ENCODE measurements at places on chromosomes 12 and 14.

- no peak for DNase-seq
These were observed 40.4 kb downstream of the TSPAN19 start for GRCh38 chr12:84995641-84996040.

DNA sequence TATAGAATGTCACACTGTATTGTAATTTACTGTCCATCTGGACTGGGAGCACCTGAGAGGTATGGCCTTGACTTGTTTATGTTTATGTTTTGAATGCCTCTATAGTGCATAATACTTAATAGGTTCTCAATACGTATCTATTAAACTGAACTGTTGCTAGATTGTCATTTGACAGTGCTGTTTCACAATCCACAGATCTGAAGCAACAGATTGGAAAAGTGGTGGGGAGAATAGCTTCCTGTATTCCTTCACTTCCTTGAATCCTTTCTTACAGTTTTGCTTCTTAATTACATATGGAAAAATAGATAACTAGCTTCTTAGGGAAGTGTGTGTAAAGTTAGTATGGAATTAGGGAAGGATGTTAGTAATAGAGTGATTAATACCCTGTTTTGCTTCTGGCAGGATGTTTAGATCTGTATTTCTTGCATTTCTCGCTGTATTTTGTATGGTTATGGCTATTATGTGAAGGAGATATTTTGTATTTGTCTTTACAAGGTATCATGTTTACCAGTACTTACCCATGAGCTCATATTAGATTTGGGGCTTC lies 4.5 kb downstream of the CNOT2 start:
- DNase-seq: no peak

- DNase-seq: no peak
These were observed 196.4 kb upstream of the G2E3 start for GRCh38 chr14:30362369-30363218.

- no peak for DNase-seq
These were observed 44.3 kb upstream of the TMPO start for GRCh38 chr12:98471085-98471484.

- no peak for DNase-seq
These were observed 61.9 kb downstream of the KICS2 start for GRCh38 chr12:64160021-64160710.

DNA sequence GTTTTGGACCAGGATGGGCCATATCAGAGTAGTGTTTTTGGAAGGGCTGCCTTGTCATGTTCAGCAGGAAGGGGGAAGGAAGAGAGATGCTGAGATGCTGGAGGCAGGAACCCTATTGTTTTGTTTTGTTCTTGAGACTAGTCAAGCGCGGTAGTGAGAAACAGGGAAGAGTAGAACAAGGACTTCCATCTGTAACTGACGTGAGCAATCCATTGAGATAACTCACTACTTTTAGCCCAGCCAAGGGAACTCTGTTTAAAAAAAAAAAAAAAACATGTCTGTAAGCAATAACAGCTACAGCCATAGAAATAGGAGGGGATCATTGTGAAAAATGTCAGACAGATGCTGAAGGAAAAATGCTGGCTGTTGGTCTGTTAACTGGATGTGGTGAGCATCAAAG lies 34.0 kb downstream of the CD9 start:
- no peak for DNase-seq

DNA sequence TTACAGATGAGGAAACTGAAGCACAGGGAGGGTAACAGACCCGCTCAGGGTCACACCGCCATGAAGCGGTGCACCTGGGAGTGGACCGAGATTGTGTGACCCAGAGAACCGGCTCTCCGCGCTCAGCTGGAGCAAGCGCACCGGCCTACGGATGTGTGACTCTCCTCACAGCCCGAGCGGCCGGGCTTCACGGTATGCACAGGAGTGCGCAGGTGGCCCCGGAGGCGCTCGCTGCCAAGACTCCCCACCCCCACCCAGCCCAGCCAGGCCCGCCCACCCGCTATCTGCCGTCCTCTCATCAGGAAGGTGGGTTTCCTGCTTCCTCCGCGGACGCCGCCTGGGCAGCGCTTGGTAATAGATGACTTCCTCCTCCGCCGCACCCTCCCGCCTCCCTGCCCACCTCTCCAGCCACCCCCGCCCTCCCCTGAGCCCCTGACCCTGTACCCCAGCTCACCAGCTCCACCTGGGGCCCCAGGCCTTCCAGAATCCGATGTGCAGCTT lies 110.7 kb downstream of the NCOR2 start:
- peak; percentile 43 for DNase-seq

DNA sequence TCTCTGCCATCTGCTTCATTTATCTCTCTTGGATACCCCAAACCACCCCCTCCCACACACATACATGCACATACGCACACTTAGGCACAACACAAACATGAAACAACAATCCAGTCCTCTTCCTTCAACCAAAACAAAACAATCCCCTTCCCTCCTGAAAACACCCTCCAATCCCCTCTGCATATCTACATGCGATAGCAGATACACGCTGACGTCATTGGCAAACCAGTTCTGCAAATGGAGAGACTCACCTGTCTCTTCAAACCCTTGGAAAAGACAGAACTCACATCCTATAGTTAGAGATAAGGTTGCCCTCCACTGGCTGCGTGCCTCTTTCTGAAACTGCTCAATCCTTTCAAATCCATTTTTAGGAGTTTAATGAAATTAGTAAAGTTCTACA lies 37.2 kb upstream of the RMST start:
- DNase-seq: no peak

- no peak for DNase-seq
These were observed 369.8 kb upstream of the GARIN6 start for GRCh38 chr12:99277591-99278379.

DNA sequence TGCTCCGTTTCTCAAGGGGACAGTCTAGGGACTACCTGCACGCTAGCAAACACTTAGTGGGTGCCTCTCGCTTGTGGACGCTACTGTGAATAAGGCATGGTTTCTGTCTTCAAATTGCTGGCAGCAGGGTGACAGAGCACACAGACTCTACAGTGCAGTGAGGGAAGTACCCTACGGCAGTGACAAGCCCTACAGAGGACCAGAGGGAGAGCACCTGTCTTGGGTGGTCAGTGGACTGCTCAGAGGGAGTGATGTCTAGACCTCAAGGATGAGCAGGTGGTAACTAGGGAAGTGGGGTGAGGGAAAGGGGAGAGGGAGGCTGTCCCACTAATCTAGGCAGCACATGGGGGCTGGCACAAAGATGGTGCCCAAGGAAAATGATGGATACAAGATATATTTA lies 160.5 kb downstream of the RBM19 start:
- no peak for DNase-seq

All from stimulated activated CD8-positive, alpha-beta memory T cell treated with anti-CD3 and anti-CD28 coated beads, Interleukin-15, amount 100 ng/mL, for 48 hours (primary cell).